ENCODE measurements at places on chromosomes 7 and 10.

- no peak for DNase-seq
Measured at GRCh38 chr10:13086056-13086455, 13.9 kb upstream of the OPTN start.

- DNase-seq = peak; percentile 77
Measured at GRCh38 chr10:84296091-84296981, 32.1 kb upstream of the CCSER2 start.

GRCh38 chr7:120920591-120921274 is 29.8 kb upstream of the ING3 start:
- no peak for DNase-seq

- no peak for DNase-seq
Measured at GRCh38 chr7:101915000-101915399, 97.6 kb downstream of the CUX1 start.

GRCh38 chr7:27241189-27242056 is 1.2 kb upstream of the EVX1 start:
- no peak for DNase-seq
